Stimulated activated CD4-positive, alpha-beta T cell treated with anti-CD3 and anti-CD28 coated beads, Interleukin-4, amount 100 ng/mL, for 4 hours (primary cell): ENCODE measurements at places on chromosomes 3 and 15.

- DNase-seq, result no peak
These were observed 699.6 kb downstream of the MCTP2 start for GRCh38 chr15:94930960-94931359.

DNA sequence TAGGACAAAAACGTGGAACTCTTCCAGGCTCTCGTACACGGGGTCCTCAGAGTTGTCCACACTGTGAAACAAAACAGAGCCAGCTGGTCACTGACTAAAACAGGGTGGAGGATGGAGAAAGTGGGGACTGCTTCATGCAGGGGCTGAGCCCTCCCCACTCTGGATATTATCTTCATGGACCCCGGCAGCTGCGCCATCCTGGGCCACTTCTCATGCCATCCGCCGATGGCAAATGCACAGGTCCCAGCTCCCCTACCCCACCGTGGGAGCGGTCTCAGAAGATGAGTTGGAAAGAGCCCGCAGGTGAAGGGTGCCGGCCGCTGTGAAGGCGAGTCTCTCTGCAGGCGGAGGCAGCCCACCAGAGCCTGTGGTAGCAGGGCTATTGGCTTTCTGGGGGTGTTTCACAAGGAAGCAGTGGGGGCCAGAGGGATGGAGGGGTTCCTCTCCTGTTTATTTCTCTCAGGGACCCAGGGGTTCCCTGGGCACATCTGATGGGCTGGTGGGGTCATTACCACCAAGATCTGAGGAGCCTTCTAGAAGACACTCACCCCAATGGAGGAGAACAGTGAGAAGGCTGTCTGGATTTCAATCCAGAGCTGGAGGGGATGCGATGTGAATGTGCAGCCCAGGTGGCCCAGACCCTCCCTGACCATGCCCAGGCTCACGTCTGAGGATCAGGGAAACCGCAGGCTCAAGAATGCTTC is 177.3 kb downstream of the KLF13 start:
- DNase-seq, result no peak

GRCh38 chr15:101499863-101500713 is 10.6 kb upstream of the PCSK6 start:
- no peak for DNase-seq

GRCh38 chr15:52924630-52925029 is 134.5 kb upstream of the ONECUT1 start:
- DNase-seq, result no peak
